ENCODE measurements at places on chromosomes 7 and 10.

DNA sequence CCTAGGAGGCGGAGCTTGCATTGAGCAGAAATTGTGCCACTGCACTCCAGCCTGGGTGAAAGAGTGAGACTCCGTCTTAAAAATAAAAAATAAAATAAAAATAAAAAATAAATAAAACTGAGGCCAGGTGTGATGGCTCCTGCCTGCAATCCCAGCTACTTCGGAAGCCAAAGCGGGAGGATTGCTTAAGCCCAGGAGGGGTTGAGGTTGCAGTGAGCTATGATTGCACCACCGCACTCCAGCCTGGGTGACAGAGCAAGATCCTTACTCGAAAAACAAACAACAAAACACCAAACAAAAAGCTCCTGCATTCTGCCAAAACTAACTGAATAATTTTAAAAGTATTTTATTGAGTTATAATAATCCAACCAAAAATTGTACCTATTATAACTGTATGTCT, 36.2 kb downstream of the AGAP4 start:
- DNase-seq = no peak

DNA sequence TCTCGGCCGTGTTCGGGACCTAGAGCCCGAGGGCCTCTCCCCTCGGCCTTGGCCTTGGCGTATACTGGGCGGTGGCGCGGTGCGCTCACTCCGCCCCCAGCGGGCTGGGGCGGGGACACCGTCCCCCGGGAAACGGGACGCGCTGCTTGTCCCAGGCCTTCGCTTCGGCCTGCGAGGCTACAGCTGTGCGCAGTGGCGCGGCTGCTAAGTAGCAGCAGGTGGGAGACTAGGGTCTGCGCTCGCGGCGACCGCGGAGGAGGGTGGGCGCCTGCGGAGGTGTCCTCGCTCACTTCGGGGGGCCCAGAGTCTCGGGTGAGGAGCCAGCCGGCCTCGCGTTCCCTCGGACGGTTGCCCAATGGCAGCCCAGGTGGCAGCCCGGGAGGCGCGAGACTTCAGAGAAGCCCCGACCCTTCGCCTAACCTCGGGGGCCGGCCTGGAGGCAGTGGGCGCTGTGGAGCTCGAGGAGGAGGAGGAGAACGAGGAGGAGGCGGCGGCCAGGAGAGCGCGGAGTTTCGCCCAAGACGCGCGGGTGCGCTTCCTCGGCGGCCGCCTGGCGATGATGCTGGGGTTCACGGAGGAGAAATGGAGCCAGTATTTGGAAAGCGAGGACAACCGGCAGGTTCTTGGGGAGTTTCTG, at the start of gene DNAH11:
DNAH11 (plus strand) TSS at position 149 of the 637 bp plus-strand sequence; CDS start at position 356, 207 bp downstream.
- DNase-seq = no peak

DNA sequence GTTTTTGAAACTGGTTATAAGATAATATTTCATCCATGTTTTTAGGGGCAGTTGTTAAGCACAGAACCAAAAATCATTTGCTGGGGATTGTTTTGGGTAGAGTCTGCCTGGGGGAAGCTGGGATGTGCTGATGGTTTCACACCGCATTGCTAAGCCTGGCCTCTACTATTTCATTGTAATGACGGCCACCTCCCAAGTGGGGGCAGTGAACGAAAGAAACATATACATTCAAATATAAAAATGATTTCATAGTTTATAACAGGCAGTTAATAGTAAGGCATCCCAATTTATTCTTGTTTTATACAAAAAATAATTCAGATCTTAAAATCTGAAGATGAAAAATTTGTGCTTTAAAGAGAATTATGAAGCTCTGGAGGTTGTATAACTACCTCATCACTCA, 750.8 kb downstream of the REEP3 start:
- DNase-seq = no peak

DNA sequence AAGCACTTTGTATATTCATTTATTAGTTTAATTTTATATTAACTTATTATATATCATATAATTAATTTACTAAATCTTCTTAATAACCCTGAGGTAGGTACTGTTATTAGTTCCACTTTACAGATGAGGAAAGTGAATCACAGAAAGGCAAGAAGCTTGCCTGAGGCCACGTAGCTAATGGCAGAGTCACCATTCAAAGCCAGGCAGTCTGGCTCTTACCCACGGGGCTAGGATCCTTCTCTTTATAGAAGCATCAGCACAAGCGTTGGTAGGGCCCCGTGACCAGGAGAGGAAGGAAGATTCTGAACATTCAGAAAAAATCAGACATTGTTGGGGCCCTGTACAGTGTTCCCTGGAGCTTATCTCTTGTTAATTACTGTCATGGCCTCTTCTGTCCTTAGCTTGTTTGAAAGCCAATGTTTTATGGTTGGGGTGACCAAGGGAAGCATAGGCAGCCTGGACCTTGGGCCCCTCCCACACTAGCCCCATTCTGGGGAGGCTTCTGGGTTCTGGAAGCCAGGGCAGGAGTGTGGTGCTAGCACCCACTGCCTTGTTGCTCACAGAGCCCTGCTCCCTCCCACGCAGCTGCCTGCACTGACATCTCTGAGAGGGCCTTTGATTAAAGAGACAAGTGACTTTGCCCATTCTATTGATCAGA, 31.1 kb upstream of the SLF2 start:
- no peak for DNase-seq

GRCh38 chr7:77570330-77571011, 33.4 kb downstream of the PTPN12 start:
- no peak for DNase-seq

- no peak for DNase-seq
Observed at GRCh38 chr10:112795067-112795466, 155.0 kb upstream of the TCF7L2 start.

DNA sequence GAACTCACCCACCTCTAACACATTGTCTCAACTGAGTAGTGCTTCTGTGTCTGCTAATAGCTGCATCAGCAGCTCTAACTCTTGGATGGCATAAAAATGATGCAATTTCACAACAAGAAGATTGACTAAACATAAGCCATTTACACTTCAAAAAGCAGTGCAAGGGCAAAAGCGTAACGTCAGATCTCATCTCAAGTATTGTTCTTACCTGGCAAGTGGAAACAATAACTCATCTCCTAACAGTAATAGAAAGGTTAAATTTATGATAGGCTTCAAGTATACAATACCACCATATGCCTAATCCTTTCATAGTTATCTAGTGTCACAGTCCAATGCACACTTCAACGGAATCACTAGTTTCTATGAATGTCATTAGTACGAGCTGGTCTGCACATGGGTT, 14.8 kb downstream of the TPK1 start:
- DNase-seq = no peak

DNA sequence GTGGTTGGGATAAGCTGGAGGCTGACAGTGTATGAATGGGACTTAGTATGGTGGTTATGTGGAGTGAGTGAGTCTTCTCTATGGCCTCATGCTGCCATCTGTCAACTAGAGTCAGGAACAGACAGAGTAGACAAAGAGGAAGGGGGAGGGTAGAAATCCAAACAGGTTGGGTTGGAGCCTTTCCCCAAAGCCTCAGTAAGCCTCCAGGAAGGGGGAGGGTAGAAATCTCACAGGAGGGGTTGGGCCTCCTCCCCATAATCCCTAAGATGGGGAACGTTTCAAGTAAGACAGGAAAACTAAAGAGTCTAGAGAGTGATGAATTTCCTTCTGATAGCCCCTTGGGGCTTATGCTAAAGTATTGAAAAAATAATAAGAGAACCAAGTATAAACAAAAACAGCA, 2.0 kb upstream of the AKR1B15 start:
- no peak for DNase-seq
